ENCODE measurements at places on chromosomes 16 and 17.

DNA sequence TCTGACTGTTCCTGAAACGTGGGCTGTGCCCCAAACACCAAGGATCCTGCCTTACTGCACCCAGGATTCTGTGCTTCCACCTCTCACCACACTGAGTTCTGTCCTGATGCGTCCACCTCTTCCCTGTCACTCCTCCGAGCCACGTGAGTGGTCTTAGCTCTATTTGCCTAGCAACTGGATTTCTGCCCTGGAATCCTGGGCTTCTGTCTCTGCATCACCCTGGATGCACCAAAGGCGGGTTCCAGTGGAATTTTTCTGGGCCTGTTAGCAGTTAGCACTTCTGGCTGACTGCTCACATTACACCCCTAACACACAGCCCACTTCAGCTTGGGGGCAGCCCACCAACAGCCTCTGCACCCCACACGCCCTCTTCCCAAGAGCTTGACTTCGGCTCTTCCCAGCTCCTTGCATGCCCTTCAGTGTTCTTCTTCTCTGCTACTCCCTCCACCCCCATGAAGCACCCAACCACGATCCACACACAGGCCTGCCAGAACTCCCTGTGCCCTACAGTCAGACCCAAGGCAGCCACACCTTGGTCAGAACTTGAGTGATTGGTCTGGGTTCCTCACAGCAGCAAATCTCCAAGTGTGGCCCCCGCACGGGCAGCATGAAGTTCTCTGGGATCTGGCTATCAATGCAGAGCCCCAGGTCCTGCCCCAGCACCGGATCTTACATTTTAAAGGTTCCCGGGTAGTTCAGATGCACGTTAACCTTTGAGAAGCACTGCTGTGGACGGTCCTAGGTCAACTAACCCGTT is 129.8 kb upstream of the RCVRN start:
- DNase-seq: no peak

- DNase-seq: no peak
Observed at GRCh38 chr16:67342616-67343015, 16.0 kb downstream of the LRRC36 start.

GRCh38 chr17:68516732-68517131 is 4.5 kb downstream of the PRKAR1A start:
- no peak for DNase-seq

DNA sequence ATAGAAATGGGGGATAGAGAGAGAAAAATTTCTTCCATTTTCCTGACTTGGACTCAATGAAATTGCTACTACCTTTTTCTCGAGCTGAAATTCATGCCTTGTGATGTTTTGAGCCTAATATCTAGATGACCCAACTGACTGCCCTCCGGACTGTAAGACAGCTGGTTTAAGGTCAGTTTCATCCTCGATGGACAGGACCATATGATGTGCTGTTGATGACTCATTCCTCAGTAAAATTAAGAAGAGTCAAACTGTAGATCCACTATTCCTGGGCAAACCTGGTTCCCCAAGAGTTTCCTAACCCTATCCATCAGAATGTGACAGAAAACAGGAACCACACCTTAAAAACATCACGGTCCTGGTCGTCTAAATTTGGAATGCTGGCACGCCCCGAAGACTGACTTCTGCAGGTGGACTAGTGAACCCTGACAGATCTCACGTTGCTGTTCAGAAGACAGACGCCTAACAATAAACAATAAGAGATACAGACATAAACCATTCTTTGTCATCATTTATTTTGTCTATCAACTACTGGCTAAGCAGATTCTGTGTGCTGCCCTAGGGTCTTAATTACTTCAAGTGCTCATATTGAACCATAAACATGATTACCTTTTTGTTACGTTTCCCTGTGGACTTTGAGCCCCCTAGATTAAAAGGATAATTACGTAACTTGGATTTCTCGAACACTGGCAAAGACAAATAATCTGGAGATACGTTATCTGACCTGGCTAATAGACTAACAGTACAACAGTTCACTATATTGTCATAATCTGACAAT is 45.1 kb upstream of the NOS2 start:
- DNase-seq: no peak

GRCh38 chr16:24996301-24996700 is 18.9 kb downstream of the ARHGAP17 start:
- no peak for DNase-seq

DNA sequence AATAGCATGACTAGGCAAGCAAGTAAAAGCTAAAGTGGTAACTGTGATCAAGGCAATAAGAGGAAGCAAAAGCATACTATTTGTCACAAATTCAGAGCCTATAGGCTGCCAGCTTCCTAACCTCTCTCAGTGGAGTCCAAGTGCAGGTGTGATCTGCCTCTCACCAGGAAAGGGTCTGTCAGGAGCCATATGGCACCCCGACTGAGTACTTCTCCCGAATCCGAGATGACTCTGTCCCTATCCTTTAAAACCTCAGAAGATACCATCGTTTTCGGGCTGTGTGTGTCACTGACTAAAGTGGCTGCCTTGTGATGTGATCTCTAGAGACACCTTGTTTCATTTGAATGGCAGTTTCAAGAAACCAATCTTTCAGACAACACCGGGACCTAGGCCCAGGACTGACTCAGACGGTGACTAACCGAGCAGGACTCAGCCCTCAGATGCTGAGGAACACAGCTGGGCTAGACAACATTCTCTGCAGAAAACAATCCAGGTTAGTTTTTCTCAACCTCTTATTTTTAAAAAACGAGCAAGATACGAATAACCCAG is 63.6 kb downstream of the SMG6 start:
- peak; percentile 61 for DNase-seq

- no peak for DNase-seq
Observed at GRCh38 chr17:8947201-8947600, 18.3 kb downstream of the PIK3R5 start.
